Cerebellar cortex (tissue), 1 donor: ENCODE measurements at places on chromosomes 16 and 17.
A peak's percentile ranks its signal among the peaks of the same experiment; 100 is the strongest.

DNA sequence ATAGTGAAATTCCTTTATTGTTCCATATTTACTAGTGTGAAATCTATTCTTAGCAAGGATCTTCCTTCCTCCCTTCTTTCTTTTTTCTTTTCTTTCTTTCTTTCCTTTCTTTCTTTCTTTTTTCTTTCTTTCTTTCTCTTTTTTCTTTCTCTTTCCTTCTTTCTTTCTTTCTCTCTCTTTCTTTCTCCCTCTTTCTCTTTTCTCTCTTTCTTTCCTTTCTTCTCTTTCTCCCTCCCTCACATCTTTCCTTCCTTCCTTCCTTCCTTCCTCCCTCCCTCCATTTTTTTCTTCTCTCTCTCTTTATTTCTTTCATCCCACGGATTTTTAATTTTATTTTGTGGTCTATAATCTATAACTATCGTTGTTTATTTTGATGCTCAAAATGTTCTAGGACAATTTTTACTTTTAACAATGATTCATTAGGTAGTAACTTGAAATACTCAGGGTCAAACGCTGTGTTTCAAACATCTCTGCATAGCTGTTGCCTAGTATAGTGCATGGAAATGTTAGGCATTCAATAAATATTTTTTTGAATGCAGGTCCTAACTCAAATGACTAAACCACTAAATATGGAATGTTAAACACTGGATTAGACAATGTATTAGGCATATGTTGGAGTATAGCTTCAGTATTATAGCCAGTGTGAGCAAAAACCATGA lies 178.3 kb downstream of the MAP2K6 start:
- no peak for DNase-seq

- peak; percentile 78 for DNase-seq
These were observed 3.4 kb downstream of the ANKRD40CL start for GRCh38 chr17:50763716-50764475.

GRCh38 chr17:49836111-49837030 lies 11.5 kb downstream of the TAC4 start:
- DNase-seq: peak; percentile 29

DNA sequence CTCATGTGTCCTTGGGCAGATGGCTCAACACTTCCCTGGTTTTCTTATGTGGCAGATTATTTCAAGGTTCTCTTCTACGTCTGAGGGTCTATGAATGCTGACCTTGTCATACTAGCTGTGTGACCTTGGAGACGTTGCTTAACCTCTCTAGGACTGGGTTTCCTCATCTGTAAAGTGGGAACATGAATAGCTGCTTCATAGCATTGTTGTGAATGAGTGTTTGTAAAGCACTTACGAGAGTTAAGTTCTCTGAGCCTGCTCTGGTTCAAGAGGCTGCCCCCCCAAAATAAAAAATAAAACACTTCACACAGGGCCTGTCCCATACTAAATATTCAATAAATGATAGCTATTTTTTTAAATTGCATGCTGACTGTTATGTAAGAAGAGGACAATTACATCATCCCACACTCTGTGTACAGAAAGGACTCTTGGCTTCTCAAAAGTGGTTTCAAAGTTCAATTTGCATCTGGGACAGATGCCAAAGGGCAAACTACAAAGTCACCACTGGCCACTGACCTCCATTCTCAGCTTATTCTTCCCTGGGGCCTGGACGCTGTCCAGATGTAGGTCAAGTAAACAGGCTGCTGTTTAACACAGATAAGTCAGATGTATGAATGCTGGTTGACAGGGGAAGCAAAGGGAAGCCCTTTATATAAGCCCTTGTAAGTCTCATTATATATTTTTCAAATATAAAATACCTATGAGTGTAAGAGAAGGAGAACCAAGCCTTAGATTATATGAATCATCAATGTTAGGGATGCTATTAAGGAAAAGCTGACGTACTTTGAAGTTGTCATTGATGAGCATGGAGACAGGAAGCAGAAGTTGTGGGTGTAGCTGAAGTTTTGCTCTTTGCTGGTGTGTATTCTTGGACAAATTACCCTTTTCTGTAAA lies 15.4 kb upstream of the NDEL1 start:
- no peak for DNase-seq

- DNase-seq: no peak
These were observed 142.4 kb upstream of the RBL2 start for GRCh38 chr16:53291757-53292392.

GRCh38 chr16:86898386-86898785 lies 320.0 kb downstream of the FOXL1 start:
- DNase-seq: no peak

GRCh38 chr16:1794221-1794871 lies 841 bp upstream of the IGFALS start:
- DNase-seq: no peak

DNA sequence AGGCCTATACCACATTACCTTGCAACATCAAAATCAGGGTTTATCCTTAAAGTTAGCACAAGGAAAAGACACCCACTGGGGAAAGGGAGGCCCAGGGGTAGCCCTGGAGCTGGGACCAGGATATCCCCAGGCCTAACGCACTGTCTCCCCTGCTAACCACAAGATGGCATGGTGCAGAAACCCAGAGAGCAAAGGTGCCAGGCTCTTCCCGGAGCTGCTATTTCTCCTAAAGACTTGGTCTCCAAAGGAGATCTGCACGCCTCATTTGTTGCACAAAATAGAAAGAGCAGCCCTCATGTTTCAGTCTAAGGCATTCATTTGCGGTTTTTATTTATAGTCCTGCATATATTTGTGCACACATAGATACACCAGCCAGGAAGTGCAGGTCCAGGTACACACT lies 408.6 kb downstream of the SOX9 start:
- no peak for DNase-seq

GRCh38 chr16:88661468-88661867 lies 1.4 kb downstream of the MVD start:
- no peak for DNase-seq

GRCh38 chr17:64202683-64203344 lies 60.2 kb downstream of the TEX2 start:
- peak; percentile 75 for DNase-seq

GRCh38 chr16:74607310-74607961 lies 522 bp upstream of the GLG1 start:
- no peak for DNase-seq

- no peak for DNase-seq
These were observed 147.3 kb downstream of the PCTP start for GRCh38 chr17:55898195-55898594.

- no peak for DNase-seq
These were observed 83.2 kb downstream of the CDK5R1 start for GRCh38 chr17:32570081-32570396.

GRCh38 chr17:48611681-48612455 lies 1.1 kb upstream of the HOXB7 start:
- peak; percentile 31 for DNase-seq
